ENCODE measurements at places on chromosomes 6 and 20. TPM values are rescaled to one million over a fixed set of nuclear protein-coding genes. Genes with fewer than 3 reads are reported as not detected.
A peak's percentile ranks its signal among the peaks of the same experiment; 100 is the strongest.

ENPP4 gene
- 5.3 TPM for total RNA-seq

SIRPA gene
- 13.3 TPM for total RNA-seq

LTB gene
- 46.8 TPM for total RNA-seq

TP53TG5 gene
- total RNA-seq: not detected

SYNE1 gene
- total RNA-seq: 19.9 TPM

- peaks cover under 1% of the 10 kb centered on the region for H3K4me1 ChIP-seq
- H3K36me3 ChIP-seq: no peaks in the 10 kb centered on the region
- DNase-seq: no peak
- H3K4me3 ChIP-seq: no peak overlapping the region
- no peak overlapping the region for H3K27ac ChIP-seq
These were observed 7.6 kb downstream of the CEBPB start for GRCh38 chr20:50198180-50198666.

DNA sequence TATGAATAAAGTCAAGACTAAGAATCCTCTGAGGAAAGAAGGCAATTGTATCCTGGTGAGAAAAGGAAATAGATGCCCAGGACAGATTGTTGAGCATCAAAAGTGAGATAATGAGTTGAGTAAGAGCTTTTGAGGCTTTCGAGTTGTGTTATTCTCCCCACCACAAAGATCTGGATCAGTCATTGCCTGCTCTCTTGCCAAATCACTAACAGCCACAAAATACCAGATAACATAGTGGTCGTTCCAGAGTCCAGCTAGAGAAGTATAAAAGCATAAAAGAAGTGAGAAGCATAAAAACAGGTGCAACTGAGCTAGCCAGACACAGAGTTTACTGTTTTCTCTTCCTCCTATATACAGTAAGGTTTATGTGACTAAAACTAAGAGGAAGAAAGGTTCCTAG is 4.9 kb downstream of the SPINT4 start:
- no peak overlapping the region for H3K27ac ChIP-seq
- no peaks in the 10 kb centered on the region for H3K36me3 ChIP-seq
- no peak for DNase-seq
- no peak overlapping the region for H3K4me3 ChIP-seq
- no peaks in the 10 kb centered on the region for H3K27me3 ChIP-seq

DNA sequence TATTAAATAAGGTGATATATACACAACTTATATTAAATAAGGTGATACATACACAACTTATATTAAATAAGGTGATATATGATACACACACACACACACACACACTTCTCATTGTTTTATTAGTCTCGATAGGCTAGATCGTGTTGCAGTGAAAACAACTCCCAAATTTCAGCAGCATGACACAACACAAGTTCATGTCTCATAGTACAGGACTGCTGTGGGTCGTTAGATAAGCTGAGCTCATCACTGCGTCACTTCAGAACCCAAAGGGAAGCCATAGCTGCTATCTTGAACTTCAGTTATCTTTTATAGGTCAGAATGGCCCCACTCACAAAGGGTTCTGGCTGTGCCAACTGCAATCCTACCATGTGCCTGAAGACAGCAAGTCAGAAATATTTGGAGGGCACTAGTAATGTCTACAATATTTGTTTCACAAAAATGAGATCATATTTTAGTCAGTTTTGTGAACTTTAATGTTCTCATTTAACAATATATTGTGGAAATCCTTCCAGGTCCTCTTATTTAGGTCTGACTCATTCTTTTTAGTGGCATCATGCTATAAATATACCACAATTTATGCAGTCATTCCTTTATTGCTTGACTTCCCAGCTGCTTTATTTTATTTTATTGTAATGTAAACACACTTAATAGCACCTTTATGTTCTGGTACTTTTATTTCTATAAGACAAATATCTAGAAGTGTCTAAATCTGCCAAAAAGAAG is 290.2 kb downstream of the PHACTR1 start:
- no peak overlapping the region for H3K27ac ChIP-seq
- DNase-seq: no peak
- no peaks in the 10 kb centered on the region for H3K27me3 ChIP-seq
- no peaks in the 10 kb centered on the region for H3K36me3 ChIP-seq
- H3K4me1 ChIP-seq: no peaks in the 10 kb centered on the region

GRCh38 chr6:10633216-10633615 is 61.2 kb downstream of the C6orf52 start:
- DNase-seq: peak; percentile 36
- H3K27me3 ChIP-seq: no peaks in the 10 kb centered on the region
- H3K4me1 ChIP-seq: no peaks in the 10 kb centered on the region
- no peak overlapping the region for H3K4me3 ChIP-seq

GRCh38 chr20:6421321-6422248 is 298.8 kb upstream of the FERMT1 start:
- H3K4me3 ChIP-seq: no peak overlapping the region
- no peak overlapping the region for H3K27ac ChIP-seq
- no peaks in the 10 kb centered on the region for H3K4me1 ChIP-seq
- H3K27me3 ChIP-seq: no peaks in the 10 kb centered on the region

GRCh38 chr6:116072368-116072767 is 11.7 kb upstream of the FRK start:
- no peaks in the 10 kb centered on the region for H3K4me1 ChIP-seq
- H3K4me3 ChIP-seq: no peak overlapping the region
- no peaks in the 10 kb centered on the region for H3K27me3 ChIP-seq
- DNase-seq: no peak
- no peaks in the 10 kb centered on the region for H3K36me3 ChIP-seq
- no peak overlapping the region for H3K27ac ChIP-seq

DNA sequence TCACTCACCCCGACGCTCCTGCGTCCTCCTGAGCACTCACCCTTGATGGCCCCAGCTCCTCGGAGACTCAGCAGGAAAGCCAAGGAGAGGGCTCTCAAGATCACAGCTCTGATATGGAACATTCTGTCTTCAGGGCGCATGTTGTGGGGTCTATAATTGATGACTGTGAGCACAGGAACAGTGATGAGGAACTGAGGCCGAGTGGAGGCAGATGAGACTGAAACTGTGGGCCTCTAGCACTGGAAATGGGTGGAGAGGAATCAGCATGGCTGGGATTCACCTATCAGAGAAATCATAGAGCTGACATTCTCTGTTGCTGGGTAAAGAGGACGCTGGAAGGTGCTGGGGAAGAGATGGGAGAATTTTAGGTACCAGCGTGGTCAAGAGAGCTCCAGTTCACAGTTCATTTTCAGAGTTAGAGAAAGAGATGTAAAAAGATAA is at the start of gene HLA-DPA1:
HLA-DPA1 (minus strand) TSS at position 219 of the 441 bp plus-strand sequence.
- DNase-seq: peak; percentile 97
- peak within 1 kb of the TSS; percentile 94 for H3K4me3 ChIP-seq
- H3K27me3 ChIP-seq: no peaks in the 10 kb centered on the region
- H3K4me1 ChIP-seq: peaks cover 10% of the 10 kb centered on the region
- H3K36me3 ChIP-seq: peaks cover 11% of the 10 kb centered on the region

- H3K4me3 ChIP-seq: no peak overlapping the region
- no peaks in the 10 kb centered on the region for H3K27me3 ChIP-seq
- no peaks in the 10 kb centered on the region for H3K4me1 ChIP-seq
- DNase-seq: no peak
- H3K36me3 ChIP-seq: no peaks in the 10 kb centered on the region
These were observed 104.7 kb upstream of the IFNGR1 start for GRCh38 chr6:137323860-137324259.

GRCh38 chr20:58070664-58071196 is 157.7 kb downstream of the ANKRD60 start:
- peaks cover 6% of the 10 kb centered on the region for H3K27me3 ChIP-seq
- H3K36me3 ChIP-seq: no peaks in the 10 kb centered on the region
- H3K27ac ChIP-seq: no peak overlapping the region

DNA sequence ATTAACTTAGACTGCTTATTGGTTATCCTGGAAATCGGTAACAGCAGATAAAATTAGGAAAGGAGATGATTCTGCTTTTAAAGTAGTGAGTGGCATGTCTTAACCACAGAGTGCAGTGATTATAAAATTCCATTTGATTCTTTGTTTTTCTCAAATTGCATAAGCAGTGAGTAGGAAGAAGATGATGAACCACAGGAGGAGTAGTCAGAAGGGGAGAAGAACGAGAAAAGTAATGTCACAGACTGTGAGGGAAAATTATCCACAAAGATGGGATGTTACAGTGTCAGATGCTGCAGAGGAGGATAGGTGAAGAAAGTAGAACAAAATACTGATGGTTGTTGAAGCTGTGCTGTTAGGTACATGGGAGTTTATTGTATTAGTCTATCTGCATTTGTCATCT is 63.0 kb downstream of the ITCH start:
- H3K4me3 ChIP-seq: no peak overlapping the region
- no peak overlapping the region for H3K27ac ChIP-seq
- H3K27me3 ChIP-seq: no peaks in the 10 kb centered on the region
- H3K36me3 ChIP-seq: peaks cover under 1% of the 10 kb centered on the region
- no peaks in the 10 kb centered on the region for H3K4me1 ChIP-seq
- DNase-seq: no peak

DNA sequence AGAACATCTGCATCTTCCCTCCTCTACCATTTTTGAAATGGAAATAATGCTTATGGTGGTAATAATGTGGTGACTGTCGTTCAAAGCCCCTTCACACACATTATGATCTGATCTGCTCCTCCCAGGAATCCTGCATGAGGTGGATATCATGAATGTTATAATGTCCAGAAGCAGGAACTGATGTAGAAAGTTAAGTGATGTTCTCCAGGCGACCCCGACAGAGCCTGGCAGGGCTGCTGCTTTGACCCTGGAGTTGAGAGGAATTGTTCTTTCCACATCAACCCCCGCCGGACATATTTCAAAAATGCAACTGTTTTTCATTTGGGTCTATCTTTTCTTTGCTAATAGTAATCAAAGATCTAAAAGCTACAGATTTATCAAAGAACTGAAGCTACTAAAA is 131.6 kb downstream of the GMPR start:
- H3K4me3 ChIP-seq: no peak overlapping the region
- H3K27me3 ChIP-seq: no peaks in the 10 kb centered on the region
- H3K36me3 ChIP-seq: no peaks in the 10 kb centered on the region

DNA sequence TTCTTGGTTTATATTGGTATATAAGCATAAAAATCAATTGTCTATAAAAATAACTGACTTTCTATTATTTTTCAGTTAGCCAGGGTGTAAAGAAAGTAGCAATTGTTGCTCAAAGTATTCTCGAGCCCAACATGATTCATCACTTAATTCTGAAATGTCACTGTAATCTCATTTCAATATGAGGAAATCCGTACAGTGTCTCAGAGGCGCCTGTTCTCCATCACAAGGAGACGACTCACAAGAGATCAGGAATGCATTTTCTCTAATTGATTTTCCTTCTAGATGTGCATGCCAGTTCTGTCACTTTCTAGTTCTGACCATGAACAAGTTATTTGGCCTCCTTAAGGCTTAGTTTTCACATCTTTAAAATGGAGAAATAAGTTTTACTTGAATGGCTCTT is 753.1 kb downstream of the MAFB start:
- H3K4me1 ChIP-seq: no peaks in the 10 kb centered on the region
- H3K36me3 ChIP-seq: no peaks in the 10 kb centered on the region
- H3K27me3 ChIP-seq: no peaks in the 10 kb centered on the region
- no peak for DNase-seq
- H3K27ac ChIP-seq: no peak overlapping the region

DNA sequence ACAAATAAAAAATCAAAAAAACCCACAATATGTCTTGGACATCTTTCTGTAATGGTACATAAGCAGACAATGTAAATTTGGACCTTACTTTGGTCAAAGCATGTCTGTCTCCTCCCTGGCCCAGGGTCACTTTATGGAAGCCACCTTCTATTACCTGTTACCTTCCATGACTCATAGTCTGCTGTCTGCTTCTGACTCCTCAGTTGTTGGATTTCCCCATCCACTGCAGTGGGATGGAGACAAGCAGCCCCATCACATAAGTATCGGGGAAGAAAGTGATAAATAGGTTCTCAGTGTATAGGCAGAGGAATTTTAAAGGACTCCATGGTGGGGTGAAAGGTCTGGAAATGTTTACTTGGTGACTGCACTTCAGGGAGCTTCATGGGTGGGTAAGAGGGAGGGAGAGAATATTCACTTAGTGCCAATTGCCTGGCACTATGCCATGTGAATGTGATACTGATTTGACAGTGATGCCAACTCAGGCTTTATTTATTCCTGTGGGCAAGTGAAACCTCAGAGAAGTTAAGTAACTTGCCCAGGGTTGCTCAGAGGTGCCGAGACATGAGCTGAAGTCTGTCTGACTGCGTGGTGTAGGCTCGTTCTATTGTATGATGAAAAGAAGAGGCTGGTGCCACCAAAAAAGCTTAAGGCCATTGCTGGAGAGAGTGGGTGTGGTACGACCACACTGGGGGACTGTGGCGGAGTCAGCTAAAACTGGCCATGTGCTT is 175.6 kb upstream of the RNF24 start:
- no peak overlapping the region for H3K27ac ChIP-seq
- no peak overlapping the region for H3K4me3 ChIP-seq

GRCh38 chr6:32444433-32444832 is 4.7 kb downstream of the HLA-DRA start:
- H3K27ac ChIP-seq: no peak overlapping the region
- H3K4me1 ChIP-seq: peaks cover 4% of the 10 kb centered on the region
- peaks cover 16% of the 10 kb centered on the region for H3K36me3 ChIP-seq
- no peak overlapping the region for H3K4me3 ChIP-seq
- no peak for DNase-seq

DNA sequence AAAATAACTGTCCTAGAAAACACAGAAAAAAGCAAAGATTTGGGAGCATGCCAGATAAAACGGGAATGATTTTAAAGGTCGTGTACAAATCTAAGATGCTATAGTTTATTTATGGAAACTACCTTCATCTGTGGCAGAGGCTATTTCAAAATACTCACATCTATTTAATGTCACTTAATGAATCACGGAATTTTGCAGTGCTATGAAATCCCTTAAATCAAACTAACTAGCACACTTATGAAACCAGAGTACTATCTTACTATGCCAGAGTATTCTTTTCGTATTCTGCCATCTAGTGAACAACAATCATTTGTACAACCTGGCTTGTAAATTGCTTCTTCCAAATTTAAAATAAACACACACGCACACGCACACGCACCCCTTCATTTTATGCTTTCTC is 77.9 kb upstream of the BMP5 start:
- no peaks in the 10 kb centered on the region for H3K27me3 ChIP-seq
- no peak for DNase-seq
- H3K4me1 ChIP-seq: no peaks in the 10 kb centered on the region
- H3K36me3 ChIP-seq: no peaks in the 10 kb centered on the region
- H3K4me3 ChIP-seq: no peak overlapping the region
- H3K27ac ChIP-seq: no peak overlapping the region

- H3K36me3 ChIP-seq: no peaks in the 10 kb centered on the region
- no peaks in the 10 kb centered on the region for H3K27me3 ChIP-seq
- no peak overlapping the region for H3K27ac ChIP-seq
- DNase-seq: no peak
- peaks cover 16% of the 10 kb centered on the region for H3K4me1 ChIP-seq
These were observed 53.5 kb downstream of the GOPC start for GRCh38 chr6:117548797-117549301.

GRCh38 chr6:30840935-30841643 is 43.2 kb upstream of the DDR1 start:
- H3K4me3 ChIP-seq: no peak overlapping the region
- no peaks in the 10 kb centered on the region for H3K36me3 ChIP-seq
- H3K4me1 ChIP-seq: no peaks in the 10 kb centered on the region
- DNase-seq: no peak
- H3K27ac ChIP-seq: no peak overlapping the region

DNA sequence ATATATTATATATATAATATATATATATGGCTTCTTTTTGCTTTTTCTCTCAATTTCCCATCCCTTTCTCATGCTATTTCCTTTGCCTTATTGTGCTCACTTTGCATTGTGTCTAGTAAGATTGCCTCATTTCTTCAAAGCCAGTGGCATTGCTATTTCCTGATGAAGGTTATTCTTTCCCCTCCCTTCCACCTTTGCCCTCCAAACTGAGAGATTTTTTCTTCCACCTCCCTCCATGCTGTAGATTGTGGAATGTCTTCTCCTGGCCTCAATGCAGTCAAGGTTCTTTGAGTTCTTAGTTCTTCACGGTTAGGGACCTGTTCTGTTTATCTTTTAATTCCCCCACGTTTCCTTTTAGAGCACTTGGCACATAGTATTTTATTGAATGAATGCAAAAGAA is 17.2 kb downstream of the SH3BGRL2 start:
- DNase-seq: no peak
- no peak overlapping the region for H3K27ac ChIP-seq
